ENCODE measurements at places on chromosomes 13 and 19.

DNA sequence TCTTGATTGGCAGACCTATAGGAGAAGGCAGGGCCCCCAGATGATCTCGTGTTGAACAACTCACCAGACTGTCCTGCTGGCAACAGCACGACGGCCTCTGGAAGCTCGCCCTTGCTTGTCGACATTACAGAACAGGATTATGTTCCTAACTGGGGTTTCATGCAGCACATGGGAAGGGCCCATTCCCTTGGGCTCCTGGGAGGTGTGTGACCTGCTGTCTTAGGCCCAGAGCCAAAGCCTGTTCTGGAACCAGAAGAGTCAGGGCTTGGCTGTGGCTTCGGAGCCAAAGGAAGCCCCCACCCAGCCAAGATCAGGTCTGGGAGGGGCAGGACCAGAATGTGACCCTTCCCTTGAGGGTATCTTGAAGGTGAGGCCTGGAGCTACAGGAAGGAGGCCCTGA, 36.9 kb downstream of the RGCC start:
- DNase-seq: no peak

DNA sequence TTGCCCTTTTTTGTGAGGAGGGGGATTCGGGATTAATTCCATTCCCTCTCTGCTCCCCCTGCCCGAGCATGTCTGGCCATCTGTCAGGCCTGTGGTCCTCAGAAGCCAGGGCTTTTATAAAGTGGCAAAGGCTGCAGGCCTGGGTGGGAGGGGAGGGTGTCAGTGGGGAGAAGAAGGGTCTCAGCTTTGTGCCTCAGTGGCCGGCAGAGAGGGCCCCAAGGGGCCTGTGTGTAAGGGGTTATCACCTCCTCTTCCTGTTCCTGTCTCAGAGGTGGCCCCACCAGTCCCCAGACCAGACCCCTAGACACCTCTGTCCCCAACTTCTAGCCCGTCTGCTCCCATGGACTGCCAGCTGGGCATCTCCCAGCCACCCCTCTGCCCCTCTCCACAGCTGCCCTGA, 3.4 kb upstream of the NUMBL start:
- no peak for DNase-seq

DNA sequence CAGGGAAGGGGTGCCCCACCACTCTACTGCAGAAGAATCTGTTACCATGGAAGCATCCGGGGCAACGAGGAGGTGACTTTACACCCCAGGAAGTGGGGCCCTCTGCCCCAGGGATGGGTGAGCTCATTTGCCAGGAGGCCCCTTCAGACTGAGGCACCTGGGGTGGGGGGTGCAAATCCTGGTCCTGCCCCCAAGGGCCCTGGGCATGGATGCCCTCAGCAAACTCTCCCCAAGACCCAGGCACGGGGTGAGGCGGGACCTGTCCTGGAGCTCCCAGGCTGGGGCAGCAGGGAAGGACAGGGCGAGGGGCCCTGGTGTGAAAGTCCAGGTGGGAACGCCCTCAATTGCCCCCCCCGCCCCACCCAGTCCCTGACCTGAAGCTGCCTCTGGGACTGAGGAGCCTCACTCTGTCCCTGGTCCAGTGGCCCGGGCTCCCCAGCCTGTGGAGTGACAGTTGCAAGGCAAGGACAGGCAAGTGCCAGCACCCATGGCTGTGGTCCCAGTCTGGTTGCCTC, 52.5 kb downstream of the C1QTNF9 start:
- DNase-seq: no peak

DNA sequence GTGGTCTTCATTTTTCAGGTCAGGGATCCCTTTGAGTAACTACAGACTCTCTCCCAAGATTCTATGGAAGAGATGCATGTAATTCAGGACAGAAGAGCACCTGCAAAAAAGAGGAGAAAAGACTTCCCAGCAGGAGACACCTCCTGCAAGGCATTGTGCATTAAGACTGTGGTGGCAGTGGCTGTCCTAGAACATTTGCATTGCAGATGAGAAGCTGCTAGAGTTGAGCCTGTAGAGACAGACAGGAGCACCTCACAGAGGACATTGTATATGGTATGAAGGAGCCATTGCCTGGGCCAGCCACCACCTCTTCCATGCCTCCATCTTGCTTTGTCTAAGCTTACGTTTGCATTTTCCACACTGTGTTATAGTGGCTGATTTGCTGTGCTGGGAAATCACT, 11.2 kb upstream of the MYO16 start:
- no peak for DNase-seq

GRCh38 chr13:60716313-60716712, 319.3 kb downstream of the TDRD3 start:
- no peak for DNase-seq

- no peak for DNase-seq
Measured at GRCh38 chr13:45396533-45397095, 21.6 kb downstream of the SLC25A30 start.

- DNase-seq: peak; percentile 48
Measured at GRCh38 chr13:98222081-98222554, 45.0 kb upstream of the RNF113B start.

GRCh38 chr13:79457948-79458347, 23.0 kb upstream of the NDFIP2 start:
- peak; percentile 87 for DNase-seq

GRCh38 chr13:28412981-28413380, 81.9 kb downstream of the FLT1 start:
- DNase-seq: no peak

GRCh38 chr13:101915331-101915730, 462.9 kb downstream of the ITGBL1 start:
- DNase-seq: no peak

GRCh38 chr19:39566064-39566463, 26.1 kb upstream of the EID2 start:
- no peak for DNase-seq

GRCh38 chr13:102103469-102103868, 298.4 kb downstream of the FGF14 start:
- no peak for DNase-seq

DNA sequence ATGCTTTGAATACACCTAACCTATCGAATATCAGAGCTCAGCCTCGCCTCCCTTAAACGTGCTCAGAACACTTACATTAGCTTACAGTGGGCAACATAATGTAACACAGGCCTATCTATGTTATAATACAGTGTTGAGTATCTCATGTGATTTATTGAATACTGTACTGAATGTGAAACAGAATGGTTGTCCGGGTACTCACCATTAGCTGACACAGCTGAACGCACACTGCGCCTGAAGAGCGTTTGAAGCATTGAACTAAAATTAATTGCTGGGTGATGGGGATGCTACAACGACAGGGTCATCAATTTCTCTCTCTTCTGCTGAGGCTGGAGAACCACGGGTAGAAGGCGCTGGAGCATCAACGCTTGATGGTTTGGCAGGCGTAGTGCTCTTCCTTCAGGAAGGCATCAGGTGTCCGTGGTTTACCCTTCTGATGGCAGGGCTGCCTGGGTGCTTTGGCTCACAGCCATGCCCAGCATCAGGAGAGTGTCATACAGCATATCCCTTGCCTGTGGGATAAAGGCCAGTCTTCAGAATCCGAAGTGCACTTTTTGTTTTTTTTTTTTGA, 46.9 kb upstream of the UBE2L5 start:
- no peak for DNase-seq

DNA sequence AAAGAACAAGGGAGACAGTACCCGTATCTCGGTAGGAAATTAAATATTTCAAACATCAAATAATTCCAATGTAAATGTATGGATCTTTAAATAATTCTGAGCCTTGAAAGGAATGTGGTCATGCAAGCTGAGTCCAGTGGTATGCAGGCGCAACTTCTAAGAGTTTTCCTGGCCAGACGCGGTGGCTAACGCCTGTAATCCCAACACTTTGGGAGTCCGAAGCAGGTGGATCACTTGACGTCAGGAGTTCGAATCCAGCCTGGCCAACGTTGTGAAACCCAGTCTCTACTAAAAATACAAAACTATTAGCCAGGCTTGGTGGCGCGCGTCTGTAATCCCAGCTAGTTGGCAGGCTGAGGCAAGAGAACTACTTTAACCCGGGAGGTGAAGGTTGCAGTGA, 1.1 kb upstream of the ZNF845 start:
- no peak for DNase-seq

DNA sequence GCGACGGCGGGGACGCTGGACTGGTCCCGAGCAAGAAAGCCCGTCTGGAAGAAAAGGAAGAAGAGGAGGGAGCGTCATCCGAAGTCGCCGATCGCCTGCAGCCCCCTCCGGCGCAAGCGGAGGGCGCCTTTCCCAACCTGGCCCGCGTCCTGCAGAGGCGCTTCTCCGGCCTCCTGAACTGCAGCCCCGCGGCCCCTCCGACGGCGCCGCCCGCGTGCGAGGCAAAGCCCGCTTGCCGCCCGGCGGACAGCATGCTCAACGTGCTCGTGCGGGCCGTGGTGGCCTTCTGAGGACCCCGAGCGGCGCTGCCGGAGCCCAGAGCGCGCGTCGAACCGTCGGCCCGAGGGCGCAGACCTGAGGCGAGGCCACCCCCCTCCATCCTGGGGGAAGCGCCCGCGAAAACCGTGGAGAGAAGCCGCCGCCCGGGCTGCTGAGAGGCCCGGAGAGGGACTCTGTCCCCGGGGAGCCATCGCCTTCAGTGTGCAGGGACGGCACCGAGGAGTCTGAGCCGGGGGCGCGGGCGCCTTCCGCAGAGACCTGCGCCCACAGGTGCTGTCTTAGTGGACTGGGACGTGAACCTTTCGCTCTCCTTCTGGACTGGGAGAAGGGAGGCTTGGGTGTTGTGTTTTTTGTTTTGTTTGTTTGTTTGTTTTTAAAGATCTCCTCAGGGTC, 3.5 kb downstream of the IER2 start:
- DNase-seq: peak; percentile 59

DNA sequence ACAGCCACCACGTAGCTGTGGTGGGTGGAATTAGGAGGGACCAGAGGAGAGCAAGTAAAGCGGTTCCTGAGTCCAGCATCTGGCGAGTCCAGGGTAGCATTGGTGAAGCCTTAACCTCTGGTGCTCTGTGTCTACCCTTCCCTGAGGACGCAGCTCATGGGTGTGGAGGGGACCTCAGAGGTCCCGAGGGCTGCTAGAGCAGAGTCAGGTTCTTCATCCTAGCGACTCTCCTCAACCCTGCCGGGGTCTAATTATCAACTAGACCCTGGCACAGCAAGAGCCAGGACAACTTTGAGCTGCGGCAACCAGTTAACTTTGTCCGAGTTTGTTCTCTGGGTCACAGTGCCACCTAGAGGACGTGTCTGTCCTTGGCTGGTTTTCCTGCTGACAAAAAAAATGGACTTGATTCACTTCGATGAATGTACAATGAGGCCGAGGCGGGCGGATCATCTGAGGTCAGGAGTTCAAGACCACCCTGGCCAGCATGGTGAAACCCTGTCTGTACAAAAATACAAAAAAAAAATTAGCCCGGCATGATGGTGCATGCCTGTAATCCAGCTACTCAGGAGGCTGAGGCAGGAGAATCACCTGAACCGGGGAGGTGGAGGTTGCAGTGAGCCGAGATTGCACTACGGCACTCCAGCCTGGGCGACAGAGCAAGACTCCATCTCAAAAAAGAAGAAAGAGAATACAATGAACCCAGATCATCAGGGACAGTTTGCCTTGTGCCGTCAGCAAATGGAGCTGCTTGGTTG, 25.0 kb downstream of the TSSK6 start:
- DNase-seq: peak; percentile 72

Measured in HCEC 1CT (cell line).